T follicular helper cell (primary cell): ENCODE measurements at places on chromosomes 6 and 20.

- DNase-seq: no peak
These were observed 165.6 kb downstream of the ZFP64 start for GRCh38 chr20:52025938-52026337.

GRCh38 chr6:155530219-155530834 lies 74.7 kb upstream of the NOX3 start:
- DNase-seq: no peak

GRCh38 chr6:38593409-38593808 lies 46.3 kb downstream of the BTBD9 start:
- DNase-seq: no peak

DNA sequence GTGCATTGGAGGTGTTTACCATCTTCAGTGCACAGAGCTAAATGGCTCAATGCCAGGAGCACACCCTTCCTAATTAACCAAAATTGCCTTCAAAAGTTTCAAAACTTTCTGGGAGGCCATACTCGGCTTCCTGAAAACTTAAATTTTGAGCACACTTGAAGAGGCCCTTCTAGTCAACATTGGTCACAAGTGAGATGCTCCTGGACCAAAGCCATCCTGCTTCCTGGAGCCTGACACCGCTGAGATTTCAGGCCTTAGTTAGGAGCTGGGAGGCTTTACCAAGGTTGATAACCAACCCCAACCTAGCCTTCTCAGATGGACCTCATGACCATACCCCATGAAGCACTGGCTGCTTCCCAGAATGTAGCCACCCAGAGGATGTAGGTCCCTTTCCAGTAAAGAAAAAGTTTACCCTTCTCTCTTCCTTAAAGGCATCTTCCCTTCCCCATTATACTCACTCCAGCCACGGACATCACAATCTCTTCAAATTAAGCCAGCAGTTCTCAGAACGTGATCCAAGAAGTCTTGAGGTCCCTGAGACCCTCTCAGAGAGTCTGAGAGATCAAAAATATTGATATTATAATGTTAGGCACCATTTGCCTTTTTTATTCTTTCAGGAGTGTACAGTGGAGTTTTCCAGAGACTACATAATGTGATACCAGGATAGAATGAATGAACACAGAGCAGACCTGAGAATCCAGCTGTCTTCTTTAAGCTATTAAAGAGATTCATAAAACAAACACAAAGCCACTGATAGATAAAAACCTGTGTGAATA lies 32.8 kb upstream of the SPTLC3 start:
- no peak for DNase-seq

DNA sequence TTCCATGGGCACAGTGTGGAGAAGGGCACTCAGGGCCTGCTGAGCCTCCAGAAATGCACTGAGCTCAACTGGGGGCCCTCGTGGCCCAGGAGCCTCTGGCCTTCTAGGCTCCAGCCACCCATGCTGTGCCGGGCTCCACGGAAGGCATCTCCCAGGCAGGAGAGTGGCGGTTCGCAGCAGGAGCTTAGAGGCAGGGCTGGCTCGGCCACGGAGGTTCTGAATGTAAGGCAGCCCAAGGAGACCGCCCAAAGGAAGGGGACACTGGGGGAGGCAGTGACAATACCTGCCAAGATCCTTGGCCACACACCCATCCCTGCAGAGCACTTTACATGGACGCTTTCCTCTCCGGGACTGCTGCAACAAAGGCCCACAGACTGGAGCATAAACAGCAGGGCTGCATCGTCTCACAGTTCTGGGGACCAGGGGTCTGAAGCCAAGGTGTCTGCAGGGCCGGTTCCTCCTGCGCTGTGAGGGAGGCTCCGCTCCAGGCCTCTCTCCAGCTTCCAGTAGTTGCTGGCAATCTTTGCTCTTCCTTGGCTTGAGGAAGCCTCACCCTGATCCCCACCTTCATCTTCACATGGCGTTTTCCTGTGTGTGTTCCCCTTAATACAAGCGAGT lies 128.2 kb upstream of the CDH4 start:
- no peak for DNase-seq

DNA sequence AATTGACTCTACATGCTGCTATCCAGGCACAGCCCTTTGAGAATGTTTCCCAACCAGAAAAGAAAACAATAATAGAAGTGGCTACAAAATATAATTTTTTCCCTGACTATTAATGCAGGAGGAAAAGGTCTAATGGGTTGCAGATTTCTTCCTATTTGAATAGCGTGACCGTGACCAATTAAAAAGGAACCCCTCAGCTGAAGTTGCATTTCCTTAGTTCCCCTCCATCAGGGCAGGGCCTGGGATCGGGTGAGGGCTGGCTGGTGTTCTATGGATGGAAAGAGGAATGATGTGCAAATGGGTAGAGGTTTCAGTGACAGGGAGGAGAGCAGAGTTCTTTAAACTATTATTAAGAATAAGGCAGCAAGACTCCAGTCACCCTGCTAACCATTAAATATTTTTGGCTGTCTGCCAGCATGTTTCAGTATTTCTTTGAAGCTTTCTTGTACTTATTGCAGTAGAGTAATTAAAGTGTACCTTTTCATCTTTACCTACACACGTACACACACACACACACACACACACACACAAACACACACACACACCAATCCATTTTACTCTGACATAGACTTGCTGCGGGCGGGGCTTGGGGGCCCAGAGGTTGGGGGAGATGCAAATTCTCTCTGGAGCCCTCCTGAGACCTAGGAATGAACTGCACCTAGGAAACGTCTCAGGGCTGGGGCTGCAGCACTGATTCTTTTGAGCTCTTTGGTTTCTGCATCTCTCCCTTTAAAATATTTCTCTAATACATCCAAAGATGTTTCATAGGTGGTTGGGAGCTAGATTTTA lies 154.8 kb upstream of the SLC35B3 start:
- no peak for DNase-seq

DNA sequence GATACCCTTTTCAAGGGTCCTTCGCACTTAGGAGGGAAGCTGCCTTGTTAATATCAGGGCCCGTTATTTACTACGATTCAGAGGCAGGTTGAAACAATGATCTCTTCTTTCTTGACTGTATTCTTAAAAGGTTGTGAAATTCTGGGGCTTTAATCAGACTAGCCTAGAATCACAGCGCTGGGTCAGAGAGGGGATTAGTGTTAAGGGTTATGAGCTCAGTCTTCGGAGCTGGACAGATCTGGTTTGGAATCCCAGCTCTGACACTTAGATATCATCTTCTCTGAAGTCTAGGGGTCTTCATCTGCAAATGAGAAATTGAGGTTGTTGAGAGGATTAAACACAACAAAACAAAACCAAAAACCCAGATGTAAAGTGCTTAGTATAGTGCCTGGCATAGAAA lies 77.4 kb downstream of the CD83 start:
- DNase-seq: no peak

- DNase-seq: no peak
These were observed 74.4 kb downstream of the MKKS start for GRCh38 chr20:10359621-10360040.

- DNase-seq: no peak
These were observed 4.5 kb upstream of the ZNF451 start for GRCh38 chr6:57085471-57085870.

DNA sequence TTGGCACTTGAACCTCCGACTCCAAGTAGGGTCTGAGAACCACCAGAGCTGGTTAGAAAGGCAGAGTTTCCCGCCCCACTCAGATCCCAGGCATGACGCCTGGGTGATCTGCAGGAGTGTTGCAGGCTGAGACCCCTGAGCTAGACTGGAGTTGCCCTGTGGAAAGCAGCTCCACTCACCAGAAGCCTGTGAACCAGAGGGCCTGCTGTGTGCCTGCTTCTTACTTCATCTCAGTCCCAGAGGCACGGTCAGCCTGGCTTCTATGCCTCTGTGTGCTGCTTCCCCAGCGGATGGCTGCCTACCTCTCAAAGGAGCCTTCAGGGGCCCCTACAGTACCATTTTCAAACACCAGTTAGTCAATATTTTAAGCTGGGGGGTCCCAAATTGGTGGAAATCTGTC lies 15.6 kb upstream of the CCN6 start:
- DNase-seq: no peak

DNA sequence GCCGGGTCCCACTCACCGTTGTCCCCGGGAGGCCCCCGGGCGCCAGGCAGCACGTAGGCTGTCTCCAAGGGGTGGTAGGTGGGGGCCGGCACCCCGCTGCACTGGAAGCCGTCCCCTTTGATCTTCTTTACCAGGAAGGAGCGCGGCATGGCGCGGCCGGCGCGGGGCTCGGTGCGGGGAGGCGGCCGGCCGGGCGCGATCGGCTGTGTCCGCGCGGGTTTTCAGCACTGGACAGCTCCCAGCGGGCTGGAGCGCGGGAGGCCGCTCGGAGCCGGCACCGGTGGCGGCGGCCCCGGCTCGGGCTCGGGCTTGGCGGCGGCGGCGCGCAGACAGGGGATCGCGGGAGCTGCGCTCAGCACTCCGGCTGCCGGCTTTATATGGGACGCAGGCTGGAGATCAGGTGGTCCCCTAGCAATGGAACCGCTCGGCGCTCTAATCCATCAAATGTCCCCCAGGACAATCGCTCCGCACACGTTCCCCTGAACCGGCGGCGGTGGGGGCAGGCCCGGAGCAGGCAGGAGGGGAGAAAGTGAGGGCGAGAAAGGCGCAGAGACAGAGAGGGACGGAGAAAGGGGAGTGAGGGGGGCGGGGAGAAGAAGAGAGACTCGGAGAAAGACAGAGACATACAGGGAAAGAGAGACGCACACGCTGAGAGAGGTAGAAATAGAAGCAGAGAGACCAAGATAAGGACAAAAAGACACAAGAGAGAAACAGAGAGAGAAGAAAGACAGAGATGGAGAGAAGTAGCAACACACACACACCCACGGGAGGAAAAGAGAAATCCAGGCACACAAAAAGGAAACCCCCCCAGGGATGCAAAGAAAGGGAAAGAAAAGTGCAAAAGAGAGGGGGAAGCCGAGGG lies at the start of gene SCRT2:
TSS of gene SCRT2 (minus strand) at position 350 of the 862 bp plus-strand sequence. CDS start at position 149, 201 bp downstream.
- DNase-seq: peak; percentile 48

GRCh38 chr6:136506124-136506799 lies 44.0 kb downstream of the MAP7 start:
- DNase-seq: no peak

- DNase-seq: no peak
These were observed 254.3 kb downstream of the LMBRD1 start for GRCh38 chr6:69542494-69542893.

DNA sequence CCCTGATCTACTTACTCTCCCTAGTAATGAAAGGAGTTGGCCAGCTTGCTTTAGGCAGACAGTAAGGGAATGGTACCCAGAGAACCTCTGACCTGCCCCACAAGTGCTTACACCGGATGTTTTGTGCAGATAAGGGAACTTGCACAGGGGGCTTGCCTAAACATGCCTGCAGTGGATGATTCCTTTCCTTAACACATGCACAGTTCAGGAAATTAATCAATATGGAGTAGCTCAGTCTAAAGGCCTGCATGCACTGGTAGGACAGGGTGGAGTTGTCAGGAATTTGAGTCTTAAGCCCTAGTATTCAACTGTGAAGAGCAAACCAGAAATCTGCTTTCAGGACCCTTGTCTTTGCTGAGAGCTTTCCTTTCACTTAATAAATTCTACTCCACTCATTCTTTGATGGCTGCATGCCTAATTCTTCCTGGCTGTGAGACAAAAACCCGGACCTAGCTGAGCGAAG lies 3.9 kb upstream of the TRIM38 start:
- no peak for DNase-seq

- no peak for DNase-seq
These were observed 19.7 kb upstream of the ULBP3 start for GRCh38 chr6:150088481-150089154.

DNA sequence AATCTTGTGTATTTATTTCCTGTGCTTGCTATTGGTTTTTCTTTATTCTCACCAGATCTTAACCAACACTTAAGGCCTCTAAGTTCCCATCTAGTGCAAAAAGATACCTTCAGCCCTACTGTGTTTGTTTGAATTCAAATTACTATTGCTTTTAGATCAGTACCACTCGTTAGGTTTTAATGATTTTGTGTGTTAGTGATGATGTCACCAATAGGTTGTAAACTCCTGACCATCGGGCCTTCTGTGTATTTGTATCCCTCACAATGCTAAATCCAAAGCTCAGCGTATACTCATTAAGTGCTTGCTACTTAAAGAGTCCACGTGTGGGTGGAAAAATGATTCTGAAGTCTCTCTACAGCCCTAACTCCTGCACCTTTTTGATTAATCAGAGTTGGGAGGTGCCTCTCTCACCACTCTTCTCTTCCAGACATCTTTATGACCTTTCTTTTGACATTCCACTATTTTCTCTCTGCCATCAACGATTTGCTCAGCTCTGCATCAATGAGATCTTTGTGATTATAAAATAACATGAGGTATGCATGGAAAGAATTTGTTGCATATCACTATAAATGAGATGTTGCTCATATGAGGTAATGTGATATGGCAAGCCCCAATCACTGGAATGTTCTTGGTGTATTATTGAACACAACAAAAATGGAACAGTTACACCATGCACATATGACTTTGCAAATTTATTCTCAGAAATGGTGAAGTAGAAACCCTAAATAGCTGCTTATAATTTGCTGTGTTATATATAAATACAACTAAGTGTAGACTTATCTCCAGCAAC lies 55.1 kb upstream of the LAMA2 start:
- no peak for DNase-seq

GRCh38 chr20:20593447-20594170 lies 118.8 kb downstream of the RALGAPA2 start:
- DNase-seq: no peak

DNA sequence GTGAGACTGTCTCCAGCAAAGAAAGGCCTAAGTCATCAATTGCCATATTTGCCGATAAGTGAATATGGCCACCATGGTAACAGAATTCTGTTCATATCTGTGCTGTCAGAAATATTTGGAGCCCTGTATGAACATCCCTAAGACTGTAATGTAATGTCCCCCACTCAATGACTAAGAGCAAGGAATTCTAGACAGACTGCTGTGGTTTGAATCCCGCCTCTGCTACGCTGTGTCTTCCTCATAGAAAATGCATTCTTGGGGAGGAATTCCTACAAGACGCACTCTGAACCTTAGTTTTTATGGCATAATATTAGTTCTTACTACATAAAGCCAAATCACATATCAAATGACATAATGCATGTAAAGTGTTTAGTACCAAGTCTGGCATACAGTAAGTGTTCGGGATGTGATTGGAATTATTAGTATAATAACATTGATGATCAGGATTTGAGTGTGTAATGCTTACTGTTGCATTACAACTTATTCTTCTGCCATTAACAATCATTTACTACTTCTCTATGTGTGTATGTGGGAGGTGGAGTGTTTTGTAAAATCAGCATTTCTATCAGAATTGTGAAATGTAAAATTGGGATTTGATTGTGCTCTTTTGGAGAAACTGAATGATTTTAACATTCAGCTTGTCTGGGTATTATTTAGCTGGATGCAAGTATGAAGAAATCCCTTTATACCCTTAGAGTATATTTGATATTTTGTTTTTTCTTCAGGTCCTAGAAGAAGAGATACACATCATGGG lies 103.0 kb downstream of the OLIG3 start:
- DNase-seq: no peak

GRCh38 chr20:38450412-38450975 lies 15.4 kb upstream of the SNHG17 start:
- no peak for DNase-seq

GRCh38 chr6:107080036-107080435 lies 35.3 kb downstream of the BEND3 start:
- no peak for DNase-seq

- DNase-seq: no peak
These were observed 87.0 kb downstream of the TXNDC5 start for GRCh38 chr6:7823552-7823951.

GRCh38 chr6:117444600-117444999 lies 18.9 kb upstream of the ROS1 start:
- DNase-seq: no peak

- no peak for DNase-seq
These were observed 4.4 kb upstream of the LAMA4 start for GRCh38 chr6:112258642-112259336.

GRCh38 chr20:21326700-21327099 lies 23.6 kb downstream of the XRN2 start:
- no peak for DNase-seq

GRCh38 chr6:125807293-125807692 lies 16.5 kb downstream of the NCOA7 start:
- DNase-seq: no peak
